CD4-positive, alpha-beta T cell treated with Interleukin-1 beta for 1 hour (primary cell): ENCODE measurements at places on chromosomes 7 and 10.

DNA sequence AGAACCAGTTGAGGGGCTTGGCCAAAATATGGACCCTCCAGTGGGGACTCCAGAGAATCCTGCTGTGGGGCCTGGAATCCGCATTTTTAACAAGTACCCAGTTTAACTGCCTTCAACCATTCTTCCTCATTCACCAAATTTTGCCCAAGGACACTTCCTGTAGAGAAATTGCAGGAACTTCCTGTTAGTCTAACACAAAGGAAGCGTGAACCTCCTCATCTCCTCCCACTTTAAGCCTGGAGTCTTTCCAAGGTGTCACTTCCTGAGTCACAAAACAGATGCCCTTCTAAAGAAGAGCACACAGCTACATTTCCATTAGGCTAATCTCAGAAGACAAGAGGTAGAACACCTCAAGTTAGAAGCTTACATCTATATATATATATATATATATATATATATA is 188.4 kb downstream of the PPP1R17 start:
- DNase-seq, result no peak

- DNase-seq, result no peak
Observed at GRCh38 chr7:91264924-91265681, 870 bp downstream of the FZD1 start.

GRCh38 chr10:95864906-95865813 is 42.6 kb upstream of the CC2D2B start:
- peak; percentile 39 for DNase-seq

GRCh38 chr7:95398155-95398940 is 2.2 kb upstream of the PON3 start:
- no peak for DNase-seq

GRCh38 chr7:18552943-18553604 is 57.5 kb downstream of the HDAC9 start:
- DNase-seq, result no peak

DNA sequence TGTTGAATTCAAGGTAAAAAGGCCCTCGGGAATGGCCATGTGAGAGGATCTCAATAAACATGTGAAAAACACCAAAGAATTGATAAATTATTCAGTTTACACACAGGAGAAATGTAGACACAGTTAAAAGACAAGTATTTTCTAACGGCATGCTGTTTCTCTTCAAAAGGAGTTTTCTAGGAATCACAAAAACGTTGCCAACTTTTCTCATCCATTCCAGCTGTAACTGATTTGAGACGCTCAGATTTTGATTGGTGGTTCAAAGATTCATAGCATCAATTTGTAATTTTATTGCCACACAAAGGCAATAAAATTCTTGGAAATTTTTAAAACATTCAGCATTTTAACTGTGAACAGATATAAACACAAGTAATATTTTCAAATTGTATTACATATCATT is 384.9 kb upstream of the PFKP start:
- no peak for DNase-seq

DNA sequence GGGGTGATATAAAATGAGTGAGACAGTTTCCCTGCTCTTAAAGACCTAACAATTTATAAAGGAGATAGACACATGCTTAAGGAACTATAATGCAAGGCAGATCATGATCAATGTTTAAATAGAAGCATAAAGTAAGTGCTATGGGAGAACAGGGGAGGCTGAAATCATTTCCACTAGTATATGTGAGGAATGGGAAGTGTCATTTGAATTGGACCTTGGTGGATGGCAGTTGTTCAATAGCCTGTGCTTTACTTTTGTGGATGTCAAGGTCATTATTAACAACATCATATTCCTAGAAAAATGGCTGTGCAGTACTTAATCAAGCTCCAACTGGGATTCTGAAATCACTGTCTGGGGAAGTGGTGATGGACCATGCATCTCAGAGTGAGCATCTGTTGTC is 14.7 kb downstream of the NPY start:
- no peak for DNase-seq

- peak; percentile 54 for DNase-seq
Observed at GRCh38 chr7:129225206-129225930, 538 bp downstream of the AHCYL2 start.

DNA sequence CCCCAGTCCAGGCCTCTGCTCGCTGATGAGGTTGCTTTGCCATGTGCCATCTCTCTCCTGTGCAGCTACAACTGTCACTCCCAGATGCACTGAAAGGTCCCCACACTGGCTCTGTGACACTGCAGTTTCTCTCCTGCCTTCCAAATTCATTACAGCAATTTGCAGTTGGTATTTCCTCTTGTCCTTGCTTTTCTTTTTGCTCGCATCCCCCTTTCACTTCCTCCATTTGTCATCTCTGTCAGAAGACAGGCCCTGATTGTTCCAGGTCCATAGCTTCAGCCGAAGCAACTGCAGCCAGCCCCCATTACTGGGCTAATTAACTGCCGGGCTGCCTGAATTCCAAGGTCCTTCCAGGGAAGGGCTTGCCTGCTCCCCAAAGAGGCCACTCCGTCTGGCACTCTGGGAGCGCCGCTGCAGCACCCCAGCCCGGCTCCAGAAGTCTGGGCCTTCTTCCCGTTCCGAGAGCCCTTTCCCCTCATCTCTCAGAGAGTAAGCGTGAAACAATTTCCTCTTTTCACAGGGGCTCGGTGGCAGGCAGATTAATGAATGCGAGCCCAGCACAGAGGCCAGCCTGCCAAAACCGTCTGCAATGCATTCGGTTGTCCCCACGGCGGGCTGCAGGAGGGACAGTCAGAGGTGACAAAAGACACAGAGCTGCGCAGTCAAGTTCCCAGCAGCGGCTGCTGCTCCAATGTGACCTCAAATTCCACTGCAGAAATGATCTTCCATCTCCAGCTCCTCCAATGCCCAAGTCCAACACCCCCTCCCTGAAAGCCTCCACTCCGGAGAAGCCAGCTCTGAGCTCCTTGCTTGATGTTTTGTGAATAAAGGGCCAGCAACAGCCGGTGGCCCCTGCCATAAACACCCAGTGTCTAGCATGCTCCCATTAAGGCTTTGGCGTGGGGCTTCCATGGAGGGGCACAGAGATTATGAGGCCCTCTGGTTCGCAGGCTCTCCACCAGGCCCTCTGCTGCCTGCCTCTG is 279.4 kb upstream of the HABP2 start:
- DNase-seq, result peak; percentile 17

DNA sequence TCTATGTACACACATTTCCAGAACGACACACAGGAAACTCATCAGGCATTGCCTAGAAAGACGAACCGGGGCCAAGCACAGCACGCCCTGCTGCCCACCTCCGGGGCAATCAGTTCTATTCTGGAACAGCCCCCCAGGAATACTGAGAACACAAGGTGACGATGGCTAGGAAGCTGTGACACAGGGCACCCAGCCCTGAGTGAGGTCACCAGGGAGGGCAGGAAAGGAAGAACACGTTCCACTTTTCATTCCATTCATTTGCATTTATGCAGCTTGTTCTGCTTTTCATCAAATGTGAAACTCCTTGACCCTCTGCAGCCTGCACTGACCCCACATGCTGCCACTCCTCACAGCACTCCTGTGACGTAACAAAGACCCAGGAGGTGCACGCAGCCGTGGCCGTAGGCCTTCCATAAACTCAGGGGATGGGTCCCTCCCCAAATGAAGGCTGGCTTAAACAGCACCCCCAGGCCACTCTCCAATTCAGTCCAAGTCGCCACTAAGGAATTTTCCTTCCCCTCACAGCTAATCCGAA is 28.9 kb downstream of the MAD1L1 start:
- no peak for DNase-seq

DNA sequence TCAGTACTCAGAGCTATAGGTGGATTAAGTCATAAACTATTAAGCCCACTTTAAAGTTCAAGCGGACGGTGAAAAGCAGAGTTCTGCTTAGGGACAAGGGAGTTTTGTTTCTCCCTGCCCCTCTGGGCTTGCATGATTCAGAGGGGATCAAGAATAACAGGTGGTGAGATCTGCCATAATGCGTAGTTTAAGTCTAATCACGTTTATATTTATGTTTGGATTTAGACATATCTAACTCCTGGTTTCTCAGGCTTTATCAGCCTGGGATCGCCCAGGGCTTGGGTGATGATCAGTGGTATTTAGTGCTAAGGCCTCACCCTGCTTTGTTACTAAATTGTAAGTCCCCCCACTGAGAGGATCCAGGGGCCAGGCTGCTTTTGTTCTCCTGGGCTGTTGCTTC is 335.4 kb upstream of the NRP1 start:
- DNase-seq, result no peak

DNA sequence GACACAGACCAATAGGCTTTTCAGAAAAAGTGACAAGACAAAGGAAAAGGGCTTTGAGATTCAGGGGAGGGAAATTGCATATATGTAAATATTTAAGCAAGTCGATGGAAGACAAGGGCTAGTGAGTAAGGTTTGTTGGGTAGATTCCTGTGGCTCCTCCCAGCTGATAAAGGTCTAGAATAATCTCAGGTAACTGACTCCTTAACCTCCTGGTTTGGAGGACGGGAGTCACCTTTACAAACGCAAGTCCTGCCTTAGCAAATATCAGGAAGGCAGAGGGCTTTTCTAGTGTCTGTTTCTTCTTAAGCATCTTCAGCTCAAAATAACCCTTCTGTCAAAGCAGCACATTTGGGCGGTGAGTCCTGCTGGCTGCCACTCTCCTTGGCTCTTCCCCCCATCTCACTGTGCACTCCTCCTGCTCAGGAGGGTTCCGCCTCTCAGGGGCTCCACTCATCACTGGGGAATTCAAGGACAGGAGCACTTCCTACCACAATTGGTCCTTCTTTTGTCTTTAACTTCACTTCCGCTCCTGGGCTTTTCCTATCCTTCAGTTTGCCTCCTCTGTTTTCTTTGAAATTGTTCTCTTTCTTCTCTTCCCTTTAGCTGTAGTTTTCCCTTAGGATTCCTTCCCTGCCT is 496.3 kb upstream of the KLF6 start:
- no peak for DNase-seq

GRCh38 chr10:78551184-78552005 is 517.4 kb upstream of the ZMIZ1 start:
- no peak for DNase-seq
